ENCODE measurements at places on chromosomes 16 and 17.

GRCh38 chr17:74431568-74432423 lies at the start of gene GPRC5C:
TSS of gene GPRC5C (plus strand) at chr17:74432088. CDS start at chr17:74439777, 7,689 bp downstream.
- DNase-seq, result peak; percentile 38

DNA sequence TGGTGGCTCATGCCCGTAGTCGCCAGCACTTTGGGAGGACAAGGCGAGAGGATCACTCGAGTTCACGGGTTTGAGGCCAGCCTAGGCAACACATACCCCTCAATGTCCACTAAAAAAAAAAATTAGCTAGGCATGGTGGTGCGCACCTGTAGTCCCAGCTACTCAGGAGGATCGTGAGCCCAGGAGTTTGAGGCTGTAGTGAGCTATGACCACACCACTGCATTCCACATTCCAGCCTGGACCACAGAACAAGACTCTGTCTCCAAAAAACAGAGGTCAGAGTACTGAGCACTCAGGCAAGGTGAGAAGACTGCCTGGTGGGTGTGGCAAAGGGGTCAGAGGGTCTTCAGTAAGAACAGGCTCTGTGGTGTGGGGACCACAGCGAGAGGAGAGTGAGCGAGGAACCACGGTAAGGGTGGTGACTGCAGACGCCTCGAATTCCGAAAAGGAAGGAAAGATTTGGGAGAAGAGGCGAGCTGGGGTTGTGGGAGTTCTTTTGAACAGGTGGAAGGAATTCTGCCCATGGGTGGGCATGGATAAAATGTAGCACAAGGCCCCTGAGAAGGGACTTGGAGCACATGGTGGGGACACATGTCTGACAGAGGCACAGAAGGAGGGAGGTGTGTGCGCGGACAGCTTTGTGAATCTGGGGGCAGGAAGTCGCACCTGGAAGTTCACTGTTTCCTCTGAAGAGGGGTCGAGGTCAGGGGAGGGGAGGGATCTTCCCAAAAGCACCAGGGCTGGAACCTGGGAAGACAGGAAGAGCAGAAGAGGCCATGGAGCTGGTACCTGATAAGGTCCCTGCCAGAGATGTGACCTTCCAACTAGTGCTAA lies 134.6 kb downstream of the PARN start:
- DNase-seq, result no peak

- no peak for DNase-seq
Measured at GRCh38 chr17:37327341-37328090, 48.3 kb upstream of the C17orf78 start.

DNA sequence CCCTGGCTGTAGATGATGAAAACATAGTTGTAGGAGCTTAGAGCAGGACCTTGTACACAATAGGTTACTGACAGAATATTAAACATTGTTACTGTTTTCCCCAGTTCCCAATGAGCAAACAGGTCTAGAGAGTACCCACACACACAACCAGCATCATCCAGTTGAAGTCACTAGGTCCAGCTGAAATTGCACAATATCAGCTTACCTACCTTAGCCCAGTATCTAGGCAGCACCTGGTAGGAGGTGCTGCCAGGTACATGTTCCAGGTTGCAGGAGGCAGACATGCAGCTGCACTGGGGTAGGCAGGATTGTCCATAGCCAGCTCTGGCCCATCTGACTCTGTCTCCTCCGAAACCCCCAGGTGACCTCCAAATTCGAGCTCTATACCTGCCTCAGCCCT lies 1.5 kb upstream of the SYCE1L start:
- no peak for DNase-seq

DNA sequence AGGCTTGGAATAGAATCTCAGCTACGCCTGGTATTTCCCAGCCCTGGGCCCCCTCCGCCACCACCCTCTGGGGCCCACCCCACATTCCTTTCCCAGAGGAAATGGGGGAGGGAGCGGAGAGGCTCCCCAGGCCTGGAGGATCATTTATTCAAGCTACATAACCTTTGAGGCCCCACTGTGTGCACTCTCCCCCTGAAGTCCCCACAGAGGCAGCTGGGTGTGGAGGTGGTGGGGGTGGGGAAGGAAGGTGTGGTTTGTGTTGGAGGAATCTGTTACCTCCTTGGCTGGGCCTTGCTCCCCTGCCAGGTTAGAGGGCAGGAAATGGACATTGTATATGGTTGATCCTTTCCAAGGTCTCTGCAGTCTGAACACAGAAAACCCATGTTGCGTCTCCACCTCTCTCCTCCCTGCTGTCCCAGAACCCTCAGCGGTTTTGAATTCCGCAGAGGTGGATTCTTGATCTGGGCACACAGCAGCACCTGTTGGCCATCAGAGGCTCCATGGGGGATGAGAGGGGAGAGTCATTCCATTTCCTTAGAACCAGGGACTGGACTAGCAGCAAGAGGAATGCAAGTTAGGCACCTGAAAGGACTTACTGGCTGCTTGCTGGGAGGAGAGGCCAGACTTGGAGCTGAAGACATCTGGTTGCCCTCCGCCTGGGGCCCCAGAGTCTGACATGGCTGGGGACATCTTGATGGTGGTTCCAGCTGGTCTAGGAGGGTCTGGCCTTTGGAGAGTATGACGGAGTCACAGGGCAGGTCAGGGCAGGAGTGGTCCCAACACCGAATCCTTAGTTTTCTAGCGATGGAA lies 23.0 kb downstream of the ARHGAP23 start:
- no peak for DNase-seq

DNA sequence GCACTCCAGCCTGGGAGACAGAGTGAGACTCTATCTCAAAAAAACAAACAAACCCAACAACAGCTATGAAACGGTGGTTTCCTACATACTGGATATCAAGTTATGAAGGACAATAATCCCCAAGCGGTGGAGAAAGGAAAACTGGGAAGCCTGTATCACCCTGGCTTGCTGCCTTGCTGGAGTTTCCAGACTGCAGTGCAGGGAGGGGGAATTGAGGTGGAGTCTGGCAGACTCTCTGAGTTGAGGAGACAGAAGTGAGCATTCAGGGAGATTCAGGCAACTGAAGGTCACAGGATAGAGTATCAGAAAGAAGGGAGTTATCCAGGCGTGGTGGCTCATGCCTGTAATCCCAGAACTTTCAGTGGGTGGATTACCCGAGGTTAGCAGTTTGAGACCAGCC lies 11.9 kb downstream of the QRICH2 start:
- DNase-seq, result no peak

GRCh38 chr17:7548585-7549400 lies at the start of gene TNFSF12:
TSS of gene TNFSF12 (plus strand) at chr17:7549058. CDS start at chr17:7549154, 96 bp downstream.
- no peak for DNase-seq

- DNase-seq, result no peak
Measured at GRCh38 chr16:12329246-12329995, 352.9 kb downstream of the SNX29 start.

DNA sequence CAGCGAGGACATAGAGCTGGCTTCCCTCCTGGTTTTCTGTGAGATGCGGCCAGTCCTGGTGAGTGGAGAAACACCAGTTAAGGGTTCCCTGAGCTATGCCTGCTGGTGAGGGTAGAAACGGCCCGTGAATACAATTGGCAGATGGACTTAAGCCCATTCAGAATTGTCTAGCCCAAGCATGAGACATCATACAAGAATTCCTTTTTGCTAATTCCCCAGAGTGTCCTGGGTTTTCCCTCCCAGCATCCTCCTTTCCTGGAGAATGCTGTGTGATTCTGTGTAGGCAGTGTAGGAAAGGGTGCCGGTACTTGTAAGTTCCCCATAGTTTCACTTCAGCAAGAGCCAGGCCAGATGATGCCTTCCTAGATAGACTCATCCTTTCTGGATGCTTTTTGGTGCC lies 65.1 kb downstream of the SDR42E1 start:
- no peak for DNase-seq

DNA sequence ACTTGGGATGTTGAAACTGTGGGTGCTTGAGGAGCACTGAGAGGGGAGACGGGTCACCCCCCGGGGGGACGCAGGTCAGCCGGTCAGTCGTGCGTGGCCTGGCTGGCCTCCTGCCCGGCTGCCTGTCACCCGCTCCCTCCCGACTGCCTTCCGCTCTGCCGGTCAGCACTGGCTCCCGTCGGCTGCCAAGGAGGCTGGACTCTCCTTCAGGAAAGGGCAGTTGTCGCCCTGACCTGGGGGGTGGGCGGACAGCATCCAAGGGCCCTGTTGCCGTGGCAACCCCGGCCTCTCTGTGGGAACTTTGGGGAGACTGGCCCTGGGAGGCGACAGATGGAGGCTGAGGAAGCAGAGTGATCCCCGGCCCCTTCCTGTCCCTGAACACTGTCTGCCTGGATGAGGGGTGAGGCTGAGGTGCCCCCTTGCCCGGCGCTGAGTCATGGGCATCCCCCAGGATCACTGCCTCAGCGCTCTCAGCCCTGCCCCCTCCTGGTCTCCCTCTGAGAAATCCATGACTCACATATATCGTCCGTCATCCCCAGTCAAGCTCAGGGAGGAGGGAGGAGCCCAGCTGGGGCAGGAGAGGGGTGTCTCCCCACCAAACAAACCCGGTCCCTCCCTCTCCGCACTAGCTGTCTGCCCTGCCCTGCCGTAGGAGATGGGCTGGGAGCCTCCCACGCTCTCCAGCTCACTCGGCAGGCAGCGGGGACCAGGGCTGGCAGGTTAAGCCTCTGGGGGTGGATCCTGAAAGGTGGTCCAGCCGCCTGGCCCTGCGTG lies at the start of gene ADGRG1:
Gene ADGRG1 (plus strand): TSS at position 623 of the 774 bp plus-strand sequence. CDS start 21,658 bp downstream, outside the sequence.
- DNase-seq, result peak; percentile 54

DNA sequence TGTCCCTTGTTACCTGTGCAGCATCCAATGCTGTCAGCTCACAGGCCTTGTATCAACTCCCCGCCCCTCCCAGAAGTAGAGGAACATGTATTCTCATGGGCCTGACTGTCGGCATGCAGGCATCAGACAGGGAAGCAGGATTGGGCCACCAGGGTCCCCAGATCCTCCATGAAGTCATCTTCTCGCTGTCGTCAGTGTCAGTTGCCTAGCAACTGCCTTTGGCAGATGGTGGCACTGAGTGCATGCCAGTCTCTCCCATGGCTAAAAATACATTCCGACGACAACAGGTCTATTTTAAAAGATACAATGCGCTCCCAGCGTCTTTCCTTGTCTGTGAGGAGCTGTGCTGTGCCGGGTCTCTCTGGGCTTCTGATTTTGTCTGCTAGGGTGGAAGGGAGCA lies 36.8 kb upstream of the CES5A start:
- no peak for DNase-seq

DNA sequence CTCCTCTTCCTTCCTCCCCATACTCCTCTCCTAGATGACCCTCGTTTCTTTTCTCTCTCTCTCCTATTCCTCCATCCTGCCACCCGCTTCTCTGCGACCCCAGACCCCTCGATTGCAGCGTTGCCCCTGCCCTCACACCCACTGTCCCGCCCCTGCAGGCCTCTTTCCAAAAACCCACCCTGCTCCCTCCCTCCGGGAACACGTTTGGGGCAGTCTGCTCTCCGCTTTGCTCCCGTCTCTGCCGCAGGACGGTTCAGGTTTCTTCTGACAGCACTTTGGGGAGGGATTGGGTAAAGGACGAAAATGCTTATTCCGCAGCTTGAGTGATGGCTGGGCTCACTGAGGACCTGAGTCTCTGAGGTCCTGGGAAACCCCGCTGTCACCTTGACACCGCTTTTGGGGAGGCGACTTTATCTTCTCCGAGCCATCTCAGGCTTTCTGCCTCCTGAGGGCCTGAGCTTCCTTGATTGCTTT lies 690 bp downstream of the NDE1 start:
- no peak for DNase-seq

DNA sequence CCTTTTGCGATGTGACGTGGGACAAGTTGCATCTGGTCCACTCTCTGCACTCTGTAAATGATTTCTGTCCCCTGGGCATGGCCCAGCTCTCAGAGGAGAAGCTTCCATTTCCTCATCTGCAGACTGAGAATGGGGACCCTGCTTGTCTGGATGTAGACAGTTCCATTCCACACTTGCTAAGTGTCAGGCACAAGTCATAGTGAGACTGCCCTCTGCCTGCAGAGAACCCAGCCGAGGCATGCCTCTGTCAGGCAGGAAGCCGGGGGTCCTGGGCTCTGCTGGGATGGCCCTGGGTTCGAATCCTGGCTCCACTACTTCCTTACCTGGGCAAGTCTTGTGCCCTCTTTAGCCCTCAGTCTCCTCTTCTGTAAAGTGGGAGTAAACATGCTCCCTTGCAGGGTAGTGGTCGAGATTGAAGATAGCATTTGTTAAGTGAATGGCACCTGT lies 4.1 kb downstream of the MAP2K3 start:
- DNase-seq, result no peak

GRCh38 chr17:36198831-36199465 lies 2.4 kb upstream of the CCL3L1 start:
- no peak for DNase-seq

- no peak for DNase-seq
Measured at GRCh38 chr17:77654850-77655249, 303.7 kb upstream of the TNRC6C start.

DNA sequence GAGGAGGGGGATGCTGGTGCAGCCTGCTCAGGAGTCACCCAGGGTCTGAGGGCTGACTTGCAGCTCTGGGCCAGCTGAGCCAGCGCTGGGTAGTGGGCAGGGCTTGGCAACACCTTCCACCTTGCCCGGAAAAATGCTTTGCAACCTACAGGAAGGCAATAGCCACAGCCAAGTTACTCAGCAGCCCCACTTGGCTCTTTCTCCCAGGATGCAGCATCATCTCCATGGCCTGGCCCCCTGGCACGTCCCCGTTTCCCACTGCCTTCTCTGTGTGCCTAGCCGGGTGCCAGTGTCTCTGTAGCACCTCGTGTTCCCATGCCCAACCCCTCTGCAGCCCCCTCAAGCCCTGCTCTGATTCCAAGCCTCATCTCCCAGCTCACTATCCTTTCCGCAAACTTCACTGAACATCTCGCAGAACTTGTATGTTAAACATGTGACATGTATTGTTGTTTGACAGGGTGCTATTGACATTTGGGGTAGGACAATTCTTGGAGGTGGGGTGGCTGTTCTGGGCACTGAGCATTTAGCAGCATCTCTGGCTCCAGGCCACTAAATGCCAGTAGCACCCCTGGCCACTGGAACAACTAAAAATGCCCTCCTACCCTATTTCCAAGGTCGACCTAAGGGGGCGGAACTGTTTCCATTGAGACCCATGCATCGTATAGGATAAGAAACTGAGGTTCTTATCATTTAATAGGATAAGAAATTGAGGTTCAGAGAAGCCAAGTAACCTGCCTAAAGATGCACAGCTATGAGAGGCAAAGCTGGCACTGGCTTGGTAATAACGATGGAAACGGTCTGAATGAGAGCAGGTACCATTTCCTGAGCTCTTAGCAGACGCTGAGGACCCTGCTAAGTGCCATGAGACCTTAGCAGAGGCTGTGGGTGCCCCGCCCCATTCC lies 12.2 kb downstream of the DEXI start:
- no peak for DNase-seq

DNA sequence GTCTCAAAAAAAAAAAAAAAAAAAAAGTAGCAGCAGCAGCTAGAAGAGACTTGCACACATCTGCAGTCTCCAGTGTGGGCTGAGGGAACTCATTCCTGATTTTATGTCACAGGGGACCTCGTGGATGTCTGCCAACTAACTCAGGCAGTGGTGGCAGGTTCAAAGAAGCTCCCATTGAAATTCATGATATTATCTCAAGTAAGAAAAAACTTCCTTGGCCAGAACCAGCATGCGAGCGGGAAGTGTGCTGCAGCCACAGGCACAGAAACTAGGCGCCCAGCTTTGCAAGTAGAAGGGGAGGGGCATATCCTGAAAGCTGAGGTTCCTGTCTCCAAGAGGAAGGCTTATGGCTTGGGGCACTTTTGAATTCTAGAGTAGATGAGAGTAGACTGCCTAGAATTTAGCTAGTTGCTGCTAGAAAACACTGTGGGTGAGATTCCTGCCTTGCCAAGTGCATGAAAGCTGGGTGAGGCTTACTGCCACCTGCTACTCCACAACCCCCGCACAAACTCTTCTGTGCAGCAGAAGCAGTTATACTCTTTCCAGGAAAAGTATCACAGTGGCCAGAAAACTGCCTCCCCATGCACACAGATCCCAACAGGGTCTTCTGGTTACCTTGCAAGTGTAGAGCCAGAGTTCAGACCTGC lies 603.8 kb upstream of the CA10 start:
- no peak for DNase-seq

- DNase-seq, result no peak
Measured at GRCh38 chr17:57385975-57386374, 129.7 kb downstream of the MSI2 start.

Data from NCI-H2227 treated with DMSO at 0.1 percent for 48 hours (cell line).